SJSA1 (cell line): ENCODE measurements at places on chromosomes 16 and 17. TPM values are rescaled to one million over a fixed set of nuclear protein-coding genes. Genes with fewer than 3 reads are reported as not detected.

DNA sequence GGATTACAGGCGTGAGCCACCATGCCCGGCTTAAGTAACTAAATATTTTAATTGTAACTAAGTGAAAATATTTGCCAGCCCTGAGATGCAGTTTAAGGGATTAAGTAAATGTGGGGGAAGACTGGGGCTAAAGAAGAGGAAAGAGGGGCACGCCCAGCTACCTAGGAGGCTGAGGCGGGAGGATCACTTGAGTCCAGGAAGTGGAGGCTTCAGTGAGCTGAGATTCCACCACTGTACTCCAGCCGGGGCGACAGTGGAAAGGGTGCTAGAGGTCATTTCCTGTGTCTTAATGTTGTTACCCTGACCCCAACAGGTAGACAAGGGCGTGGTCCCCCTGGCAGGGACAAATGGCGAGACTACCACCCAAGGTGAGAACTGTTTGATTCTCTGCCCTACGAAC is 2.8 kb downstream of the ALDOA start:
- peaks cover 79% of the 10 kb centered on the region for H3K36me3 ChIP-seq
- H3K27me3 ChIP-seq, result no peaks in the 10 kb centered on the region
- no peak overlapping the region for H3K27ac ChIP-seq
- peaks cover 30% of the 10 kb centered on the region for H3K4me1 ChIP-seq

- H3K27ac ChIP-seq, result no peak overlapping the region
- no peak overlapping the region for H3K4me3 ChIP-seq
- H3K4me1 ChIP-seq, result peaks cover 9% of the 10 kb centered on the region
- no peak for DNase-seq
- no peaks in the 10 kb centered on the region; the same call in 1 of the 2 replicates for H3K36me3 ChIP-seq
Measured at GRCh38 chr17:78120971-78121800, 7.4 kb downstream of the TMC6 start.

DNA sequence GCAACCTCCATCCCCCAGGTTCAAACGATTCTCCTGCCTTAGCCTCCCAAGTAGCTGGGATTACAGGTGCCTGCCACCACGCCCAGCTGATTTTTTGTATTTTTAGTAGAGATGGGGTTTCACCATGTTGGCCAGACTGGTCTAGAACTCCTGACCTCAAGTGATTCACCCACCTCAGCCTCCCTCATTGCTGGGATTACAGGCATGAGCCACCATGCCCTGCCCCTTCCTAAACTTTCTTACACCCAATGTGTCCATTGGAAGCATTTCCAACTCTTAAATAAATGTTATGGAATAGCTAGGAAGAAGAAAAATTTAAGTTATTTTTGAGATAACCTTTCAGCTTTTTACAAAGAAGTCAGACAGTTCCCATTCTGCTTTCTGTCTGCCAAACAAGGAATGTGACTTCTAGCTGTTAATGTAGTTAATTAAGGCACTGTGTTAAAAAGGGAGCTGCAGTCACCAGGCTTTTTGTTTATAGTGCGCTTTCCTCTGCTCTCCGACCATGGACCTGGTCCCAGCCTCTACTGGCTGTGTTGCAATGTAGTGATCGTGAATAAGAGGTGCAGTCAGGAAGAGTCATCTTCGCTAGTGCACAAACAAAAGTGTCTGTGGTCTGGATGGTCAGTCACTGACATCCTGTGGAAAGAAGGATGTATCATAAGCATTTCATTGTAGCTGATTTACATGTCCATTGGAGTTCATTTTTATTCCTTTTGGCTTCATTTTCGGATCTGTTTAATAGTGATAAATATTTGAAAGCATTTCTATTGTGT is 39.7 kb downstream of the USP10 start:
- peak; percentile 74 for DNase-seq
- H3K4me1 ChIP-seq, result peaks cover 33% of the 10 kb centered on the region
- H3K4me3 ChIP-seq, result no peak overlapping the region
- H3K27ac ChIP-seq, result peak overlapping the region; percentile 12

DNA sequence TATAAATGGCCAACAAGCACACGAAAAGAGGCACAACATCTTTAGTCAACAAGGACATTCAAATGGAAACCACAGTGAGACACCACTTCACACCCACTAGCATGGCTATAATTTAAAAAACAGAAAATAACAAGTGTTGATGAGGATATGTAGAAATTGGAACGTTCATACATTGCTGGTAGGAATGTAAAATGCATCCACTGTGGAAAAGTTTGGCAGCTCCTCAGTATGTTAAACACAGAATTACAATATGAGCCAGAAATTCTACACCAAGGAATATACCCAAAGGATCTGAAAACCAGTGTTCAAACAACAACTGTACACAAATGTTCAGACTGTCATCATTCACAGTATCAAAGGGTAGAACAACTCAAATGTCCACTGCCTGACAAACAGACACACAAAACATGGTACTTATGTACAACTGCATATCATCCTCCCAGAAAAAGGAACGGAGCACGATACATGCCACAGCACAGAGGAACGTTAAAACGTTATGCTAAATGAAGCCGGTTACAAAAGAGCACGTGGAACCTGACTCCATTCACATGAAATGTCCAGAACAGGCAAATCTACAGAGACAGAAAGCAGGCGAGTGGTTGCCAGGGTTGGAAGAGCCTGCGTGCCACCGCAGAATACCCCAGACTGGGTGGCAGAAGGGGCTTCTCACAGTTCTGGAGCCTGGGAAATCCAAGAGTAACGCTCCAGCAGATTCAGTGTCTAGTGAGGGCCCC is 32.8 kb upstream of the METRNL start:
- H3K36me3 ChIP-seq, result peaks cover 29% of the 10 kb centered on the region
- H3K27me3 ChIP-seq, result no peaks in the 10 kb centered on the region
- H3K4me3 ChIP-seq, result no peak overlapping the region
- H3K4me1 ChIP-seq, result peaks cover 20% of the 10 kb centered on the region
- H3K27ac ChIP-seq, result no peak overlapping the region

GRCh38 chr16:84075376-84075775 is 32.8 kb upstream of the SLC38A8 start:
- H3K27me3 ChIP-seq, result no peaks in the 10 kb centered on the region
- H3K27ac ChIP-seq, result no peak overlapping the region
- H3K36me3 ChIP-seq, result peaks cover 58% of the 10 kb centered on the region
- DNase-seq, result no peak
- H3K4me1 ChIP-seq, result no peaks in the 10 kb centered on the region

DNA sequence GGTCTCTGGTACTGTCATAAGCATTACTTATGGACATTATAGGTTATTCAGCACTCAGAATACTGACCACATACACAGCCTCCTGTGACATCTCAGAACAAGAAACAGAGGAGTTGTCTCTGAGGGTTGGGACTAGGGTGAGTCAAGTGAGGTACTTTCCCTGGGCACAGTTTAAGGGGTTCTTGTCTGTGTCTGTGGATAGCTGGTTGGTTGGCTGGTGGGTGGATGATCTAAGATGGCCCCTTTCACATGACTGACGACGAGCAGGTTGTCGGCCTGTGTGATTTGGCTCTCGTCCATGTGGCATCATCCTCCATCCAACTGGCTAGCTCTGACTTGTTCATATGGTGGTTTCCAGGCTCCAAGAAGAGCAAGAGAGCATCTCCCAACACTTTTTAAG is 163.9 kb downstream of the PRKCB start:
- H3K36me3 ChIP-seq, result no peaks in the 10 kb centered on the region
- no peak overlapping the region for H3K27ac ChIP-seq
- H3K4me3 ChIP-seq, result no peak overlapping the region

GRCh38 chr17:44010966-44011647 is 3.7 kb downstream of the TMEM101 start:
- peak overlapping the region; percentile 68 for H3K27ac ChIP-seq
- no peaks in the 10 kb centered on the region for H3K27me3 ChIP-seq
- peaks cover 76% of the 10 kb centered on the region for H3K4me1 ChIP-seq
- H3K4me3 ChIP-seq, result no peak overlapping the region
- H3K36me3 ChIP-seq, result peaks cover 35% of the 10 kb centered on the region
- DNase-seq, result peak; percentile 89

GRCh38 chr17:75691371-75691791 is 24.2 kb downstream of the SAP30BP start:
- peak overlapping the region; percentile 42 for H3K27ac ChIP-seq
- H3K27me3 ChIP-seq, result no peaks in the 10 kb centered on the region
- H3K4me1 ChIP-seq, result peaks cover 72% of the 10 kb centered on the region
- no peak overlapping the region for H3K4me3 ChIP-seq
- DNase-seq, result peak; percentile 81

GRCh38 chr16:59684911-59685310 is 950.8 kb upstream of the GOT2 start:
- no peaks in the 10 kb centered on the region for H3K27me3 ChIP-seq
- H3K27ac ChIP-seq, result no peak overlapping the region
- H3K4me1 ChIP-seq, result no peaks in the 10 kb centered on the region
- H3K4me3 ChIP-seq, result no peak overlapping the region
- no peaks in the 10 kb centered on the region for H3K36me3 ChIP-seq

DNA sequence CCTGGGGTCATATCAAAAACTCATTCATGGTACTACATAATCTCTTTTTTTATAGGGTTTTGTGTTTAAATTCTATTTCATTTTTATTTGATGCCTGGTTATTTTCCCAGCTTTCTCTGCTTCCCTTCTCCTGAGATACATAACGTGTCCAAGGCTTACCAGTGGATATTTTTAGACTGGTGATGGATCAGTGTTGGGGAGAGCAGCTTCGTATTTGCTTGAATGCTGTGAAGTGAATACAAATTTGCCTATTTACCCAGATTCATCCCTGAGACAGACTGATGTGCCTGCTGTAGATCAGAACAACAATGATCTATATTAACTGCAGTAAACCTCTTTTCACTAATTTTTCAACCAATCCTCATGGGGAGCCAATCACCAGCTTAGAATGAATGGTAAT is 43.2 kb upstream of the FOXJ1 start:
- H3K4me3 ChIP-seq, result no peak overlapping the region
- H3K27me3 ChIP-seq, result no peaks in the 10 kb centered on the region
- H3K4me1 ChIP-seq, result peaks cover 10% of the 10 kb centered on the region
- H3K27ac ChIP-seq, result no peak overlapping the region

Gene CPD
- 35.1 and 43.6 TPM in 2 replicates for total RNA-seq

Gene TNFRSF13B
- not detected in 2 replicates for total RNA-seq
